ENCODE measurements at places on chromosomes 5 and 9. TPM values are rescaled to one million over a fixed set of nuclear protein-coding genes. Genes with fewer than 3 reads are reported as not detected.

DNA sequence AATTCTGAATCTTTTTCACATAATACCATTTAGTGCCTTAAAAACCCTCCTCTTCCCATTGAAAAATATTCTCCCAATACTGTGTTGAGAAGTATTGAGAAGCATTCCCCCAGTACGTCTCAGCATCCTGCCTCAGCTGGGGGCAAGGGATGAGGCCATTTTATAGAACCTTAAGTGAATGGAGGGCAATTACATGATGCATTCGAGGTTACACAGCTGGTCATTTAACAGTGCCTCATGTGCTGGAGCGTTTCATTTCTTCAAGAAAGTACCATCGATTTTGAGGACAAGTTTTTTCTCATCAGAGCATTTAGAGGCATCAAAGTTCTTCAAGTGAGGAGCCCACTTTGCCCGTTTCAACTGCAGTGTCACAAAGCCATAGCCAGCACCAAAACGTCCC lies 135.6 kb downstream of the DOCK2 start:
- no peak for DNase-seq

GRCh38 chr9:136629879-136630661 lies 32.6 kb upstream of the EGFL7 start:
- no peak for DNase-seq

GRCh38 chr9:81832571-81833285 lies 95.5 kb upstream of the SPATA31D4 start:
- DNase-seq, result no peak

- peak; percentile 64 for DNase-seq
These were observed 47.8 kb downstream of the ANXA2R start for GRCh38 chr5:42992088-42992879.

- DNase-seq, result no peak
These were observed 1.4 kb upstream of the C5orf15 start for GRCh38 chr5:133969654-133970324.

- DNase-seq, result no peak
These were observed 3.5 kb upstream of the HINT2 start for GRCh38 chr9:35818341-35818740.

- DNase-seq, result no peak
These were observed 9.4 kb downstream of the FLT4 start for GRCh38 chr5:180639741-180640610.

GRCh38 chr5:171614511-171614910 lies 171.1 kb upstream of the SMIM23 start:
- DNase-seq, result no peak

DNA sequence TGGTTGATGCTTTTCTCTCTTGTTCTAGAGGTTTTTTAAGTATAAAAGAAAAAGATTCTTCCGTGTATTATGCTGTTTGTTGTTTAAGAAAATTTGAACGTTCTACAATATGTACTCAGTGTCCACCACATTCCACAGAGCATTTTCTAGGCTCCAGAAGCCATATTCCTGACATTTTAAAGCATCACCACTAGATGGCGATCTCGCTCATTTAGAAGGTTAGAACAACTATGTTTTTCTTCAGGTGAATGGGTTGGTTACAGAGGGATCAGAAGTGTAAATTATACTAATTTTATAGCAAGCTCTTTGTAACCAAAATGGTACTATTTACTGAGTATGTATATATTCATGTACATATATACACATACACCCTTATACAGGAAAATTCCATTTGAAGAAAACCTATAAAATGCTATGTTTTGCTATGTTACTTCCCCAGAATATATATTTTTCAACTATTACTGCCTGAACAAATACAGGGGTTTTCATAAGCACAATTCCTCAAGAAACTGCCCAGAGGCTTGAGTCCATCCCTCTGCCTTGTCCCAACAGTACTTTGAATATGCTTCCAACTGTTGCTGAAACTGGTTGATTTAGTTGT lies 284.3 kb downstream of the CCDC171 start:
- no peak for DNase-seq

DNA sequence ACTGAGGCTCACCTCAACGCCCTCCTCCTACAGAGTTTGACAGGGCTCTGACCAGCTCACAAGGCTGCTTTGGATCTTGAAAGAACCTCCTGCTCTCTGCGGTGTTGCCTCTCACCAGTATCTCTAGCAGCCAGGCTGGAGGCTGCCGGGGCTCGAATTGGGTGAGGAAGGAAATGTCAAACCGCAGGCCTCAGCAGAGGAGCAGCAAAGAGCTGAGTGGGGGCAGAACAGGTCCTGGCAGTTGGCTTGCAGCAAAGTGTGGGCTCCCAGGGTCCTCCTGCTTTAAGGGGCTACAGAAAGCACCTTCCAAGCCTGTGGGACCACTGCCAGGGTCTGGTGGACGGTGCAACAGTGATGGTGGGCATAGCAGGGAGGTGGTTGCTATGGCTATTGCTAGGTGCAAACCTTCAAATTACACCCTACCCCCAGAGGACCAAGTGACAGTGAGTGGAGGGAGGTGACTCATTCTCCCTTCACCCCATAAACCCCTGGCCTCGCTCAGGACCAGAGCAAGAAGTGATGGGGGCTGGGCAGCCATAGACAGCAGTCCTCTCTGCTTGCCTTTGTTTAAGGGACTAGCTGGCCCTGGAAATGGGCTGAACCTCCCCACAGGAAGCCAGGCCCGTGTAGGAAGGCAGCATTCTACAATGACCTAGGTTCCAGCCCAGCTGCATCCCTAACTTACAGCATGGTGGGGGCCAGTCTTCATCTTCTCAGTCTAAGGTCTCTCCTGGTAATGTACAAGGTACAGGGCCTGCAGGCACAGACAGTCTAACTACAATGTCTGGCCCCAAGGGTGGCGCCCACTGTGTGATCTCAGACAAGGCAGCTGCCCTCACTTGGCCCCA lies 18.7 kb downstream of the LCP2 start:
- DNase-seq, result no peak

DNA sequence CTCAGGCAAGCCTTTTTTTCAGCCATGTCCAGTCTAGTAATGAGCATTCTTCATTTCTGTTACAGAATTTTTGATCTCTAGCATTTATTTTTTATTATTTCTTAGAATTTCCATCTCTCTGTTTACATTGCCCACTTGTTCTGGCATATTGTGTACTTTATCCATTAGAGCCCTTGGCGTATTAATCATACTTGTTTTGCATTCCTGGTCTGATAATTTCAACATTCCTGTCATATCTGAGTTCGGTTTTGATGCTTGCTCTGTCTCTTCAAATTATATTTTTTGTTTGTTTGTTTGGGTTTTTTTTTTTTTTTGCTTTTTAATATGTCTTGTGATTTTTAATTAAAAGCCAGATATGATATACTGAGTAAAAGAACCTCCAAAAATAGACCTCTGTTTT lies 23.0 kb upstream of the JAK2 start:
- DNase-seq, result no peak

DNA sequence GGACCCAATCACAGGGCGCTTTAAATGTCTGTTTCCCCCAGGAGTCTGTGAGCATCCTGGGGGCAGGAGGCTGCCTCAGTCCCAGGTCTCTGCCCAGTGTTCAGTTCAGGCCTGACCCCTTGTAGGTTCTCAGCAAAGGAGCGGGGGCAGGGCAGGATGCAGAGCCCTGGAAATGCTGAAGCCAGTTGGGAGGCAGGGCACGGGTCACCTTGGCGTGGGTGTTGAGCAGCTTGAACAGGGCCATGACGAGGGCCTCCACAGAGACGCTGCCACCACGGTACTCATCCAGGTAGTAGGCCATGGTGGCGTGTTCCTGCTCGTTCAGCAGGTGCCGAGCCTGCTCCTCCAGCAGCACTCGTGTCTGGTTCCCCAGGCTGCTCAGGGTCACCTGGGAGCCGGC lies 36.3 kb upstream of the AKNA start:
- DNase-seq, result no peak

DNA sequence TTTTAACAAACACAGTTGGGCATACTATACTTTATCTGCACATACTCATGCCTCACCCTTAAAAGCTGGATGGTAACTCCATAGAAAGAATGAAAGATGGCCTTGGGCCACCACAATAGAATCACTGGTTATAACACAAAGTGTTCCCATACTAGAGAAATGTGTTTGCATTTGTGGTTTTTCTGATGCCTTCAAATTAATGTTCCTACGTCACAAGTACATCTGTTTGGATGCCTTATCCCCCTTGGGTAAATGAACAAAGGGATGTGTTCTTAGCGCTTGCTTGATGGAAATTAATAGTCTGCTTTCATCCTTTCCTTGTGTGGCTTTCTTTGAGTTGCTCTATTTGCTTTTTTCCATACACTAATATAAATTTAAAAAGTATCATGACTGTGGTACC lies 291.1 kb upstream of the PDE4D start:
- DNase-seq, result no peak

GRCh38 chr5:140041492-140042392 lies 1.4 kb downstream of the NRG2 start:
- DNase-seq, result peak; percentile 46

- DNase-seq, result no peak
These were observed 167.0 kb downstream of the GABBR2 start for GRCh38 chr9:98541684-98542230.

DNA sequence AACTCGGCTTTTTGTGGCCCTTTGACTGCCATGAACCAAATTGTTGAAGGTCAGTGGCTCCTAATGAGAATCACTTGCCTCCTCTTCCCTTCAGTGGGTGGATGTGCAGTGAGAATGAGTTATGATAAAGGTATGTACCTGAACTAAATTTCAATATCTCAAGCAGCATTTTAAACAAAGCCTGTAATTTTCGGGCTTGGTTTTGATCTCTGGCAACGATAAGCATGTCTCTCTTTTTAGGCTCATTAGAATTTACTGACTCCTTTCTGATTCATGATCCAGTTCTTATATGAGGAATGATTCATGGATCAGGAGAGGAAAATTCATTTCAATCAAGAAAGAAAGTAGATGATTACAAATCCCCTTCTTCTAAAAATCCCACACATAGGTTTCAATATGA lies 305.5 kb downstream of the ARRDC3 start:
- DNase-seq, result no peak

GRCh38 chr5:178672630-178673029 lies 45.8 kb upstream of the CLK4 start:
- DNase-seq, result no peak

GRCh38 chr5:962386-962785 lies 46.2 kb upstream of the NKD2 start:
- DNase-seq, result peak; percentile 10

GRCh38 chr5:16315501-16315900 lies 135.9 kb upstream of the MARCHF11 start:
- DNase-seq, result no peak

DNA sequence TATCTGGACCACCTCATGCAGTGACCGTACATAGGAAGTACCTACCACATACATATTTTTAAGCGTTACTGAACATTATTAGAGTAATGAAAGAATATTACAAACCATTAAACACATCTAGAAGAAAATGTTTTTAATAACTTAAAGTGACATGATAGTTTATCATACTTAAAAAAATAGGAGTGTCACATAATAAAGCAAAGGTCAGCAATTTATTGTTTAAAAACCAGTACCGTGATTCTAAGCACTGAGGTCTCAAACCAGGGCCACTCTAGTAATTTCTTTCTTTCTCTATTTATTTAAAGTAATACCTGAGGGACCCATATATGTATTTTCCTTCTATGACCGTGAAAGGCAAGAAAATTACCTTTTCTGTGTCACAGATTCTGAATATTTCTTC lies 216.0 kb downstream of the MLLT3 start:
- DNase-seq, result no peak

DNA sequence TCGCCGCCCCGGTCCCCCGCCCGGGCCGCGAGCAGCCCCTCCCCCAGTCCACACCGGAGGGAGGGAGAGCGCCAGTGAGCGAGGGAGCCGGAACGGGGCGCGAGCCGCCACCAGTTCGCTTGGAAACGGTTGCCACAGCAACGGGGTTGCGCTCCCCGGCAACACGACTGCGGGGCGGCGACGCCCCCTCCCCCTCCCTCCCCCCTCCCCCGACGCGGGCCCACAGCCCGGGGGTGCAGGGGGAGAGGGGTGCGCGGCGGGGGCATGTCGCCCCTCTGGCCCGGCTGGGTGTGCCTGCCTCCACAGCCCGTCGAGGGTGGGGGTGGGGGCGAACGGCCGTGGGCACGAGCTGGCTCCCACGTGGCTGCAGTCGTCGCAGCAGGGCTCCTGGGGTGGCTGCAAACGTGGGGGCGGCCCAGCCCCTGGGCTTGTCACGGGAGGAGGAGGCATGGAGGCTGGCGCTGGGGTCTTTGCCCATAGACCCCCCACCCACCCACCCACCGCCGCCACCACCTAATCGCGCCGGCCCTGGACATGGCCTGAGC lies 524 bp downstream of the PRR7 start:
- no peak for DNase-seq

DNA sequence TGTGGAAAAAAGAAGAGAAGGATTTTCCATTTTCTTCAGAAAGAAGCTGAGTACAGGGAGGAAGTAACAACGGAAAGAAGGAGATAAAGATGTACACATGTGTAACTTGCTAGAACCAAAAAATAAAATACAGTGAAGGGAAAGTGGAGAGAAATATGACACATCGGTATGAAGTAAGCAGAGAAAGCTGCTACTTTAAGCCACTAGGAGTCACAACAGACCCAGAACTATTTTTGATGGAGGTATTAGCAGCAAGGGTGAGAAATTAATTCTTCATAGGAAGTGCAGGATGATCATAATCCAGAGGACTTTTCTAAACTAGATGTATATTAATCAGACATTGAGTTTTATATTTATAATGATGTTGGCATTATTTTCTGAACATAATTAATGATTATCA lies 88.5 kb downstream of the FAM174A start:
- DNase-seq, result no peak

SKIC3 gene
- total RNA-seq, result 104 TPM

SCGB3A1 gene
- total RNA-seq, result 66.5 TPM

TEX48 gene
- total RNA-seq, result not detected

ADAMTS19 gene
- total RNA-seq, result 0.98 TPM

FCN2 gene
- 1.8 TPM for total RNA-seq

FGF10 gene
- total RNA-seq, result 31.1 TPM

ADAMTS6 gene
- 1.4 TPM for total RNA-seq

ACOT12 gene
- total RNA-seq, result not detected

Measured in breast epithelium (tissue), 4 donors.